Stimulated activated CD4-positive, alpha-beta T cell treated with anti-CD3 and anti-CD28 coated beads, TNF-alpha, amount 100 ng/mL, for 24 hours (primary cell): ENCODE measurements at places on chromosomes 1 and 21.

DNA sequence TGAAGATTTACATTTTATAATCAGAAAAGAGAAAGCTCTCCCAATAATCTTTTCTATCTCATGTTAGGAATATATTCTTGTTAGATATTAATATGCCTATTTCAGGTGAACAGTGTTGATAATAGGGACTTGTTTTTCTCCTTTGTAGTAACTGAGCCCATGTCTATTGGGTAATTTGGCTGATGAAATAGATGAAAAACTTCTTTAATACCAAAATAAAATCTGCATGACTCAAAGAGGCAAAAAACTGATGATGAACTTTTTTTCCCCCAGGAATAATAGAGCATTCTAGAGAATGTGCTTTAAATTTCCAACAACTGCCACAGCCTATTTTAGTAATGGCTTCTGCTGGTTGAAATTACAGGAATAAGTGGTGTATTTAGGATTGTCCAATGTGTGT is 178.9 kb upstream of the GREM2 start:
- DNase-seq, result no peak

GRCh38 chr1:237470712-237471338 is 419.9 kb downstream of the ZP4 start:
- no peak for DNase-seq

DNA sequence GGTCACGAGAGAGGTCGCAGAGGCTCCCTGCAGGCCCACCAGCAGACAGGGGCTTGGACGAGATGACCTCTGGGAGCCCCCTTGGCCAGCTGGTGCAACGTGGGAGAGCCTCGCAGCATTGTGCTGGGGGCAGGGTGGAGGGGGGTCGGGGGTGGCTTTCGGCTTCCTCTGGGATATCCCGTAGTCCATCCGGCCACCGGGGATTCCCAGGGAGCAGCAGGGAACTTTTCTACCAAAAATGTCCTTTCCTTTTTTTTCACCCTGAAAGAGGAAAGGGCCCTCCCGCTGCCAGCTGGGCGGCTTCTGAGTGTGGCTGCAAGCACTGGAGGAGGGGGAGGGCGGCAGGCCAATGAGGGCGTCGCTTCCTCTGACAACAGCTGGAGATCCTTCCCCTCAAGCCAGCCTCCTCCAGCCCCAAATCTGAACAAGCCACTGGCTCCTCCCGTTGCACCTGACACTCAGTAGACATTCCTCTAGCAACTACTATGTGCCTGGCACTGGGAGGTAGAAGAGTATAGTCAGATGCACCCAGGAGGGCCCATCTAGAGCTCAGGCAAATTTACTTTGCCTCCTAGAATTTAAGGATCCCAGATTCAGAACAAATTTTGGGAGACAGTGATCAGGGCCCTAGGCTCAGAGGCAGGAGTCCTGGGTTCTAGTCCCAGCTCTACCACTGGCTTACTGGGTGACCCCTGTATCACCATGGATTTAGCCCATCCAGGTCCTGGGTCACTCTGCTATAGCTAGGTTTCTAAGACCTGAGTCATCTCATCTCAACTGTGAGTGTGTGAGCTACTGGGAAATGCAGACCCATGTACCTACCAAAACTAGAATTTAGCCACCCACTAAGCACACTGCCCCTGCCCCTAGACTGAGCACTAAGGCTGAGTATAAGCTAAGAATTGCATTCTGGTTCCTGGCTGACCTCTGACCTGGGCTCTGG is 2.7 kb downstream of the MOB3C start:
- DNase-seq, result no peak

DNA sequence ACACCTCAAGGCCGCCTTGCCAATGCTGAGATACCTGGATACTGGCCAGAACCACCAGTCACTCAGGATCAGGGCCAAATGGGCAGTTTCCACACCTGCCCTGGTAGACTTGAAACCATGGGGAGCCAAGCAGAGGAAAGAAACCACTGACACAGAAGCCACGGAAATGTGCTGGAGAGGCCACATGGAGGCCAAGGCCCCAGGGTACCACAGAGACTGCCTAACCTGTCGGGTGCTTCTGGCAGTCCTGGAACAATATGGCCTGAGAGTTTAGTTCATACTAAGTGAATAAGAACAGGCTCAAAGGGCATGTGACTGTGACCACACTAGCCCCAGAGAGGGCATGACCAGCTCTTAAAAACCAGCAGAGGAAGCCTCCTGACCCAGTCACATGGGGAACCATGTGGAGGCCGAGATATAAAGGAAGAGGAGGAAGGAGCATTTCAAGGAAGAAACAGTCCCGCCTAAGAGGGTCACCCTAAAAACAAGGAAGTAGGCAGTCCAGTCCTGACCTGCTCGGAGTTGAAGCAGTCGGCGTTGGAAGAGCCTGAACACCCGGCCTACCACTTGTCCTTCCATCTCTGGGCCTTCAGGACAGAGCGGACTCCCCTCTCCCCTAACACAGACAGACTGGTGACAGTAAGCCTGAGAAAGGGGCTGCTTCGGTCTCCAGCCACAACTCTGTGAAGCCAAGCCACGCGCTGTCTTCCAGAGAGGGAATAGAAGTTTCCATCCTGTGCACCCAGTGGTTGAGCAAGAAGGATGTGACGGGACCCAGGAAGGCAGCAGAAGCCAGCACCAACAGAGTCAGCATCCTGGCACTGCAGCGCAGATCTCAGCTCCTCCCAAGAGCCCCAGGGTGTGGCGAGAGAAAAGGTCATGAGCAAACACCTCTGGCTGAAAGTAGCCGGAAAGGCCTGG is at the start of gene DENND2D:
TSS of gene DENND2D (minus strand) at position 766 of the 921 bp plus-strand sequence. CDS start at position 579, 187 bp downstream.
- DNase-seq, result no peak

- DNase-seq, result no peak
Observed at GRCh38 chr1:118189564-118189963, 4.5 kb upstream of the SPAG17 start.

GRCh38 chr1:38284953-38285352 is 238.4 kb upstream of the POU3F1 start:
- DNase-seq, result no peak

GRCh38 chr1:184299406-184299790 is 87.4 kb upstream of the C1orf21 start:
- no peak for DNase-seq

- DNase-seq, result no peak
Observed at GRCh38 chr1:153000294-153000693, 1.3 kb upstream of the SPRR3 start.

- no peak for DNase-seq
Observed at GRCh38 chr1:191260056-191260455, 782.4 kb upstream of the BRINP3 start.

DNA sequence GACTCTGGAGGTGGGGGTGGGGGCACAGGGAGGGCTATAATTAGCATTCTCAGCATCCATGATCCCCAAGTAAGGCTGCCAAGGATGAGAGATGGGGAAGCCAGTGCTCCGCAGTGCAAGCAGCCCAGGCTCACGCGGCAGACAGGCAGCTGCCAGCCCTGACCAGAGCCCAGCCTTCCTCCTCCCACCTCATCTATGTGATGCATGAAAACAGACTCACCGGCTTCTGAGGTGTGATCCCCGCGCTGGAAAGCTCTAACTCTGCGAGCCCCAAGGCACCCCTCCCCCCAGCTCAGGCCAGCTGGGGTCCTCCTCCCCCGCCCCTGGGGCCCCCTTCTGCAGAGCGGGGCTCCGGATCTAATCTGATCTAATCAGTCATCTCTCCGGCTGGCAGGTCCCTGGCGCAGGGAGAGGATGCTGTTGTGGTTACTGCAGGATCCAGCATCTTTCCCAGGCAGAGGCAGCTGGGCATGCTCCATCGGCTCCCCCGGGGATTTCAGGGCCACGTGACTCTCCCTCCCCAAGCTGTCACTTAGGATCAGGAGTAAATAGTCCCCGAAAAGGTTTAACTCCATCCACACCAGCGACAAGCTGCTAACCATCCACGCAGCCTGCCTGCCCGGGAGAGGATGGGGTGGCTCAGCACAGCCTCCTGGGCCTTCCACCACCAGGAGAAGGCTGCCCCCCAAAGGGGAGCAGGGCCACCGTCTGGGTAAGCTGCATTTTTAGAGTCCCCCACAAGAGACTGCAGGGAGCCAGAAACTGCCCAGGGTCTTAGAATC is at the start of gene PLEKHA6:
TSS of gene PLEKHA6 (minus strand) at position 456 of the 782 bp plus-strand sequence. CDS start 86,202 bp downstream, outside the sequence.
- no peak for DNase-seq

GRCh38 chr1:204733869-204734596 is 48.5 kb upstream of the LRRN2 start:
- DNase-seq, result no peak

- DNase-seq, result no peak
Observed at GRCh38 chr1:191671236-191671635, 487.0 kb upstream of the RGS18 start.

GRCh38 chr1:194024659-194025058 is 838.2 kb upstream of the B3GALT2 start:
- DNase-seq, result no peak

DNA sequence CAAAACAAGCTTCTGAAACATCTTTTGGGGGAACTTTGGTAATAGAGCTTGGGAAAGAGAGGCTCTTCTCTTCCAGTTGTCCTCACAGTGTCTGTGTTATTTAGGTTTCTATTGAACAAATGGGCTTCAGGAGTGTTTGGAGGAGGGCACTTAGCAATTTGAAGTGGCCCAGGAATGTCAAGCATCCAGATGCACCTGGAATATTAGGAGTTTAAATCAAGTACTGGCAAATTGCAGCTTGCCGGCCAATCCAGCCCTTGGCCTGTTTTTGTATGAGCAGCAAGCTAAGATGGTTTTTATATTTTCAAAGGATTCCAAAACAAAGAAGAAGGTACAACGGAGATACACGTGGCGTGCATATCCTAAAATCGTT is 94.7 kb downstream of the CCDC185 start:
- no peak for DNase-seq

GRCh38 chr1:25744140-25744581 is 55.8 kb upstream of the SELENON start:
- DNase-seq, result no peak

DNA sequence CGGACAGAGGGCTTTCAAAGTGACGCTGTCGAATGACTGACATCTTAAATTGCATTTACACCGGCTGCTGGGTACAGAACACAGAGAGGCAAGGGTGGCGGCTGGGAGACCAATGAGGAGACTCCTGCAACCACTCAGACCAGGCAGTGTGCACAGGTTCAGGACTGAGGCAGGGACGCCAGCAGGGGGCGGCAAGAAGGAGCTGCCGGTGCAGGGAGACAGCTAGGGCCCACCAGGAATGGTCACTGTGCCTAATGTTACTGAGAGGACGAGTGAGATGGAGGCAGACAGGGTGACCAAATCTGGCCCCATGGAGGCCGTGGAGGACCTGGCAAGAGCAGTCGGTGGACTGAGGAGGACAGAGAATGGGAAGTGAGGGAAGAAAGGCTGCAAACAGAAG is 23.5 kb downstream of the GLIS1 start:
- no peak for DNase-seq

DNA sequence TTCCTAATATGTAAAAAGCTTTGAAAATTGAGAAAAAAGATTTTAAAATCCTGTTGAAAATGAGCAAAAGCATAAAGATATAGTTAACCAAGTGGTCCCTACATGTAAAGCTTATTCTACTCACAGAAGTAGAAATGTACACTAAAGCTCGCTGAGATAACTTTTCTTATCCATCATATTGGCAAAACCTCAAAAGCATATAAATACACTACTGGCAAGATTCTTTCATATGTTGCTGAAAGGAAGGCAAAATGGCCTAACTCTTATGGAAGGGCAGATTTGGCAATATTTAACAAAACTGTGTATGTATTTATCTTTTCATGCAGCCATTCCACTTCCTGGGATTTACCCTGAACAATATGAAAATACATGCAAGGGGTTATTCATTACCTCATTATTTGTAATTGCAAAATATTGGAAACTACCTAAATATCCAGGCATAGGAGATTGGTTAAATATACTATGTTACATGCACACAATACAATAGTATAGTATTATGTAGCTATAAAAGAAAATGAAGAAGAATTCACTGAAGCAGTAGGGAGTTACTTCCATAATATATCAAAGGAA is 43.2 kb upstream of the LYPLAL1 start:
- DNase-seq, result no peak

GRCh38 chr1:27117733-27118439 is 37.0 kb downstream of the SLC9A1 start:
- DNase-seq, result no peak

GRCh38 chr1:14519976-14520375 is 78.5 kb upstream of the KAZN start:
- DNase-seq, result no peak

- no peak for DNase-seq
Observed at GRCh38 chr1:246319083-246319714, 187.9 kb downstream of the SMYD3 start.

DNA sequence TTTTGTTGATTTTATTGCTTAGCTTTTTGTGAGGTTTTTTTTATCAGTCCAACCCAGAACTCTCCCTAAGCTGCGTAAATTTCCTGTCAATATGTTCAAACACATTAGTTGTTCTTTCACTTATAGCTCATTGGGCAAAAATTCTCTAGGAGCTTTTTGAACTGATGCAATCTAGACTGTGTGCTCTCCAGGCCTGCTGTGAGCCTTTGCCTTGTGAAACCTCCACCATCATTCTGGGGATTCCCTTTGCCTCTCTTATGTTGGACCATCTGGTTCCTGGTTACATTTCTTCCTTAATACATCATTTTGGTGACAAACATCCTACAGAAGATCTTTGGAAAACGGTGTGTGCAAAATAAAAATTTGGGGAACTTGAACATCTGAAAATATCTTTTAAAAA is 247.2 kb downstream of the LRRC7 start:
- DNase-seq, result no peak

DNA sequence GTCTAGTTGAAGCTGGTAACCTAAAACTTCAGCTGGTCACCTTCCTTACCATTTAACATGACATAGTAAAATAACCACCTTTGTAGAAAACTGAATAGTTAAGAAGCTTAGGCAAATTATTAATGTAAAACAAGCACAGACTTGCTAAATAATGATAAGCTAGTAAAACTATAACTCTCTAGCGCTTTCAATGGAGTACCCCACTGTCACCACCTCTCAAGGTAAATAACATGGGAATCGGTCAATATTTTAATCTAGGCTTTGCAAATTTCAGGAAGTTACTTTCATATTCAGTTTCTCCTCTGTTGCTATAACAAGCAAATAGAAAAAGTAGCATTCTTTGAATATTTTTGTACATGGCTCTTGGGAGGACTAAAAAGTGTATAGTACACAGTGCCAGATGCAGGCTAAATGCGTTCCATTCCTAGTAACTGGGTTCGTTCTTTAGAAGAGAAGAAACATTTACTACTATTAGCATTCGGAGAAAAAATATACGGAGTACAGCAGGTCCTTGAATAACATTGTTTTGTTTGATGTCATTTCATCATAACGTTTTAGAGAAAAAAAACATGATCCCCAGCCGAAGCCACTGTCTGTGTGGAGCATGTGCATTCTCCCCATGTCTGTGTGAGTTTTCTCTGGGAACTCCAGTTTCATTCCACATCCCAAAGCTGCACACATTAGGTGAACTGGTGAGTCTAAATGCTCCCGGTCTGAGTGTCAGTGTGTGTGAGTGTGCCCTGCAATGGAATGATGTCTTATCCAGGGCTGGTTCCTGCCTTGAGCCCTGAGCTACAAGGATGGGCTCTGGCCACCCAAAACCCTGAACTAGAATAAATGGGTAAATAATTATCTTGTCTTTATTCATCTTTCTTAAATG is 52.5 kb downstream of the EPRS1 start:
- no peak for DNase-seq

DNA sequence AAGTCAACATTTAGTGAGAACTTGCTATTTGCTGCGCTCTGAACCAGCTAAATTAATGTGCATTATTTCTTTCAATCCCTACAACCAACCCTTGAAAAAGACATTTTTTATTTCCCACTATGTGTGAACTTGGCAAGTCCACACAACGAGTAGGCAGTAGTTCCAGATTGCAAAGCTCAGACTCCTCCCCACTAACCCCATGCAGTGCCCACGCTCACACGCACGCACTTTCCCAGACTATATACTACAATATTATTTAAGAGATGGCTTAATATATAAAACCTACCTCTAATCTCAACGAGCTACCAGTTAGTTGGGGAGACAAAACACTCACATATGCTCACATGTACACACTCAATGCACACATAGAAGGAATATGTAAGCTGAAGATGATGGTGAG is 671.2 kb downstream of the LMO4 start:
- no peak for DNase-seq
